ENCODE measurements at places on chromosomes 16 and 17.

DNA sequence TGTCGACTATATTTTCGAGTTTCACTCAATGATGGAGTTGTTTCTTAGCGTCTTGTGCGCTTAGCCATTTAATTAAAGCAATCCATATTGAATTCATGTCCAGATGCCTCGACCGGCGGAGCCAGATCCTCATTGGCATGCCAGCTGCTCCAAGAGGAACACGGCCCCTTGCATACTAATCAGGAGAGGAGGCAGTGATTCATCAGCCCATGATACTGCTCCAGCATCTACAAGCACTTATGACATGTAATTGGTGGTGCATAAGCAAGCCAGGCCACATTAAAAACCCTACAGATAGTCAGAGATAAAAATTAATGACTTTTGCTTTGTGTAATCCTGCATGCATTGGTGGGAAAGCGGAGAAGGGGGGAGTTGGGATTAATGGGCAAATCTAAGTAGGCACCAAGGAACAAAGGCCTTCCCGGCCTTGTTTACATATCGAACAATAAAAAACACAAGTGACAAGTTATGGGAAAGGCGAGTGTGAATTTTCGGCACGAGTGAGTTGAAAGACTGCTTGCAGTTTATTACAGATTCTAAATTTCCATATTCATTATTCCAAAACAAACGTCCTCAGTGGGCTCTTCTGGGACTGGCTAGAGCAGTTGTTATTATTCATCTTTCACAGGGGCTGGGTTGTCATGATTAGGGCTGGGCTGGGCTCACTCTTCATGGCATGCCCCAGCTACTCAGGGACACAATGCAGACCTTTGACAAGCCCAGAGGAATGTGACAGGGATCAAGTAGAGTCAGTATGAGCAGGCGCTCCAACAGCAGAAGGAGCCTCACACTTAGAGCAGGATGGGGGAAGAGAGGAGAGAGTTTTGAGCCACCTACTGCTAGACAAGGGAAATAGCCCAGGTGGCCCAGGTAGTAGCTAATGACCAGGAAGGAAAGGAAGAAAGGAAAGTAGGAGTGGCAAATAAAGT, 281.7 kb upstream of the ZFHX3 start:
- DNase-seq: no peak

DNA sequence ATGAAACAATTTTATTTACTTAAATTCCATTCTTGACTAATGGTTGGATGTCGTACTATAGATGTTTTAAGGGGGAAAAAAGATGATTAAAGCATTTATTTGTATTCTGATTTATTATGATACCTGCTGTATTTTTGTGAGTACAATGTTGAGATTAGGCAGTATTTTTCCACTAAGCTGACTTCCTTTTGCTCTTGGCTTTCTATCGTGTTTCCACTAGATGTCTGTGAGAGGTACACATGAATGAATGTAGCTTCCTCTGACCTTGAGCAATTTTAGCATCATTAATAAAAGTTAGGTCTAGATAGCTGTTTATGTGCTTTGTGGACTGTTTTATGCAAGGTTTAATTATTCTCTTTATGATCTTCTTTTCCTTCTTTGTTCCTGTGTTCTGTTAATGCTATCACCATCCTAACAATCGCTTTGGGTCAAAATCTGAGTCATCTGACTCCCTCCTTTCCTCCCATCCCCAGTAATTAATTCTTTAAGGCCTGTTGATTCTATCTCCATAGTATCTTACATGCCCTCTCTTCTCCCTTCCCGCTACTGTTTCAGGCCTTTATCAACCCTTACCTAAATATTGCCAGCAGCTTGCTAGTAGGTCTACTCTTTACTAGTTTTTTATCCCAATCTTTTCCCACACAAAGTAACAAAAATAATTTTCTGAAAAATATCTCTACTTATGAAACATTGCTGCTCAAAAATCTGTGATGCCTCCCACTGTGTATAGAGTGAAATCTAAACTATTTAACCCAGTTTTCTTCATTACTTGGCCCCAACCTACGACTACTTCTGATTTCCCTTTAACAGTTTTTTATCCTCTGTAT, 76.0 kb downstream of the VMP1 start:
- no peak for DNase-seq

DNA sequence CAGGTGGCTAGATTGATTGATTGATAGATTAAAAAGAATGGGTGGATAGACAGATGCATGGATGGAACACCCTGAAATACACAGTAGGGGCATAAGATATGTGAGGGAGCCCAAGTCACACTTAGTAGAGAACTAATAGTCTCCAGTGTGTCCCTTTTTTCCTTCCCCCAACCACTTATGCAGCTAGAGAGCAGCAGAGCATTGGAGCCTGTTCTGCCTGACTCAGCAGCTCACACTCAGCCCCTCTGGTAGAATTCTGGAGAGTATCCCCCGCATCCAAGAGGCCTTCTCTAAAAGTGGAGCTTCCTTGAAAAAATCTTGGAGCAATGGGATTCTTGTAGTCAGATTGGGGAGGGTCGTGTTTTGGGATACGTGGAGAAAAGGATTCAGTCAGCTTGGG, 20.5 kb upstream of the GPR139 start:
- DNase-seq: no peak

- no peak for DNase-seq
Measured at GRCh38 chr17:19578545-19578944, 44.9 kb downstream of the SLC47A1 start.

DNA sequence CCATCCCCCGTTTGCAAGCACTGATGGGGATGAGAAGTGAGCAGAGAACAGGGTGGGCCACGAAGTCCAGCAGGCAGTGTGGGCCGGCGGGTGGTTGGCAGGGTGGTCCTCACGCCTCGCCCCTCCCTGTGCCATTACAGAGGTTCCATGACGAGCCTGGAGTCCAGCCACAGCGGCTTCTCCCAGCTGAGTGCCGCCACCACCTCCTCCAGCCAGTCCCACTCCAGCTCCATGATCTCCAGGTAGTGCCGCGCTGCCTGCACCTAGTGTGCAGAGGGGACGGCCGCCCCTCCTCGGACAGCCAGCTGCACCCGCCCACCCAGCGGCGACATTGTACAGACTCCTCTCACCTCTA, 73.0 kb downstream of the SEC14L1 start:
- DNase-seq: no peak

DNA sequence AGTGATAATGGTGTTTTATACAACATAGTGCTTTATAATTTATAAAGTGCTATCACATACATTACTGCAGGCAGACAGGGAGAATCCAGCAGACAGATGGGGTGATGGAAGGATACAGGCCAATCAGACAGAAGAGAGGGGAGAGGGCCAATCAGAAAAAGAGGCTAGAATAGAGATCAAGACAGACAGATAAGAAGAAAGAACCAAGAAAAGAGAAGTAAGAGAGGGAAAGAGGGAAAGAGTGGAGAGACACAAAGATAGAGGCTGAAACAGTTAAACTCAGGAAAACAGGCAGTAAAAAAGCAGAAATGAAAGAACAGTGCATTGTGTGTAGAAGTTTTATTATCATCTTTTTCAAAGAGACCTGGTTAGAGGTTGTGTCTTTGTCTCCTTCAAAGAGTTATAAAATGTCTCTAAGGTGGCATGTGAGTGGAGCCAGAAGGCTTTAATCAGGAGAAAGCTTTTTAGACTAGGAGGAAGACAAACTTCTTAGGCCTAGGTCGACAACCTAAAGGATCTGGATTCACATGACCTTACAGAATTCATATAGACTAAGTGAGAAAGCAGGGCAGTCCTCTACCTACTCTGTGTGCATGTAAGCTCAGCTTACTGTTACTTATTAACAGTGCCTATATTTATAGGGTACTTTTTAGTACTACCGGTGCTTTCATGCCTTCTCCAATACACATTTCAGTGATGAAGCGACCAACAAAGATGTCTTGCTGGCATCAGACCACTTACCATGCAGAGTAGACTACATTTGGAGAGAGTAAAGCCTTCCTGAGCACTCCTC, 8.3 kb upstream of the CHD3 start:
- DNase-seq: no peak

DNA sequence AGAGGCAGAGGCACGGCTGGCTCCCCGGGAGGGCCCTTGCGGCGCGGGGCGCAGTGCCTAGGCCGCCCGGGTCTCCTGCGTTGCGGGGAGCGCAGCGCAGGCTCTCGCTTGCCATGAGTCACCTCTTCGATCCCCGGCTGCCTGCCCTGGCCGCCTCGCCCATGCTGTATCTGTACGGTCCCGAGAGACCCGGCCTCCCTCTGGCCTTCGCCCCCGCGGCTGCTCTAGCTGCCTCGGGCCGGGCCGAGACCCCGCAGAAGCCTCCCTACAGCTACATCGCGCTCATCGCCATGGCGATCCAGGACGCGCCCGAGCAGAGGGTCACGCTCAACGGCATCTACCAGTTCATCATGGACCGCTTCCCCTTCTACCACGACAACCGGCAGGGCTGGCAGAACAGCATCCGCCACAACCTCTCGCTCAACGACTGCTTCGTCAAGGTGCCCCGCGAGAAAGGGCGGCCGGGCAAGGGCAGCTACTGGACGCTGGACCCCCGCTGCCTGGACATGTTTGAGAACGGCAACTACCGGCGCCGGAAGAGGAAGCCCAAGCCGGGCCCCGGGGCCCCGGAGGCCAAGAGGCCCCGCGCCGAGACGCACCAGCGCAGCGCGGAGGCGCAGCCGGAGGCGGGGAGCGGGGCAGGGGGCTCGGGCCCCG, 390 bp downstream of the FOXL1 start:
- no peak for DNase-seq

GRCh38 chr17:35313875-35314409, 59.5 kb downstream of the SLFN11 start:
- peak; percentile 7 for DNase-seq

GRCh38 chr17:43011728-43012472, 5.3 kb downstream of the IFI35 start:
- no peak for DNase-seq

- DNase-seq: no peak
Measured at GRCh38 chr16:25092441-25092840, 19.1 kb upstream of the LCMT1 start.
